RWPE1 (cell line): ENCODE measurements at places on chromosomes 3 and 15.

DNA sequence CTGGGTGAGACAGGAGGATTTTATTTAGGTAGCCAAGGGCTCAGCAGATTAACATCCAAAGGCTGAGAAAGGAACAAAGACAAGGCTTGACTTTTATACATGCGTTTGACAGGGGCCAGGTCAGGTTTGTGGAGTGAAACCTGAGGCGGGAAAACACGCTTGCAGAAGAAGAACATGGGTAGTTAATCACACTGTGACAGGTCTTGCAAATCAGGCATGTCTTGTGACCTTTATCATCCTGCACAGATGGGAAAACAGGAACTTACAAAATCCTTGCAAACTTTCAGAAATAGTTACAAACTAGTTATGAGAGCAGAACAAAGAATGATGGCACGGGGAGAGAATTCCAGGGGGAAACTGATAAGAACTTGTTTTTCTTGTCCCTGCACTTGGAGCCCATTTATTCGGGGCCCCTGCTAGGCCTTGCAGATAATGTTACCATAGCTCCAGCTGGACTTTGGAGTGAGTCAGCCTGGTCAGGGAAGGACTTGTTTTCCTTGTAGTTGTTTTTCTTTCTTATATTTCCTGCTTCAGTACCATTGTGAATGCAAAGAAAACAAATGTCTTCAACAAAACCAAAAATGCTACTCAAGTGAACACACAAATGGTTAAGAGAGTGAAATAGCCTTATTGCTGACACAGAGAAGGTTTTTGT is 965.9 kb upstream of the ROBO1 start:
- no peak for DNase-seq

DNA sequence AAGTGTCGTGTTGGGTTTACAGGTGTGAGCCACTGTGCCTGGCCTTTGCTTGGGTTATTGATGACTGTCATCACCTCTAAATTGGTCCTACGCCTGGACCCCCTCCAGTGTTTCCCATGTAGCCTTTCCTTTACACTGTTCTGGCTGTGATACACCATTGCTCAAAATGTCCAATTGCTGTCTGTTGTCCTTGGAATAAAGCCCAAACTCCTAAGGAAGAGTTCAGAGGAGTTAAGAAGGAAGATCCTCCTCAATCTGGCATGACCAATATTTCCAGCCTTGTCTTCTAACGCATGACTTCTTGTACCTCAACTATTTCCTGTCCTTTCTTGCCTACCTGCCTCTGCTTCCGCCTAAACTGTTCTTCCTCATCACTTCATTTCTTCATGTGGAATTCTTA is 113.1 kb downstream of the POLR2M start:
- no peak for DNase-seq

DNA sequence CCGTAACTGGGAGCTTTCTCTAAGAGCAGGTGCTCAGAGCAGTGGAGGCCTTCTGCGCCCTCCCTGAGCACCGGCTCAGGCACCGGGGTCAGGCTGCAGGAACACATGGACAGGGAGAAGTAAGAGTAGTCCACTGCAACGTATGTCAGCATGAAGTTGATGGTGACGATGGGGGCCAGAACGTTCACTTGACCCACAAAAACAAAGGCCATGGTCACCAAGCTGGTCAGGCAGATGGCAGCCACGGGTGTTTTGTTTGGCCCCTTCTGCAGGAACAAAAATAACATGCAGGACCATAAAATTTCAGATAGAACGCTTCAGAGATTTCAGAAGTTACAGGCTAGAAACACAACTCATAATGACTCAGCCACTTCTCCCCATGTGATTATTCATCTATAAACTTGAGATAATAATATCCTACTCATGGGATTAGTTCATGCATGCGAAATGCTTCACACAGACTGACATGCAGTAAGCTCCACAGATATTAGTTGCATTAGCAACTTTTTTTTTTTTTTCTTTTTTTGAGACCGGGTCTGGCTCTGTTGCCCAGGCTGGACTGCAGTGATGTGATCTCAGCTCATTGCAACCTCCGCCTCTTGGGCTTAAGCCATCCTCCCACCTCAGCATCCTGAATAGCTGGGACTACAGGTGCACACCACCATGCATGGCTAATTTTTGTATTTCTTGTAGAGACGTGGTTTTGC is 52.2 kb upstream of the HEG1 start:
- DNase-seq, result peak; percentile 71

GRCh38 chr15:68334661-68335124 is 57.1 kb downstream of the FEM1B start:
- DNase-seq, result no peak

- DNase-seq, result no peak
These were observed 341.3 kb downstream of the LSAMP start for GRCh38 chr3:116103868-116104530.

GRCh38 chr3:177979703-177980102 is 556.5 kb upstream of the KCNMB2 start:
- DNase-seq, result no peak

GRCh38 chr3:58497097-58497496 is 5.2 kb downstream of the KCTD6 start:
- no peak for DNase-seq

DNA sequence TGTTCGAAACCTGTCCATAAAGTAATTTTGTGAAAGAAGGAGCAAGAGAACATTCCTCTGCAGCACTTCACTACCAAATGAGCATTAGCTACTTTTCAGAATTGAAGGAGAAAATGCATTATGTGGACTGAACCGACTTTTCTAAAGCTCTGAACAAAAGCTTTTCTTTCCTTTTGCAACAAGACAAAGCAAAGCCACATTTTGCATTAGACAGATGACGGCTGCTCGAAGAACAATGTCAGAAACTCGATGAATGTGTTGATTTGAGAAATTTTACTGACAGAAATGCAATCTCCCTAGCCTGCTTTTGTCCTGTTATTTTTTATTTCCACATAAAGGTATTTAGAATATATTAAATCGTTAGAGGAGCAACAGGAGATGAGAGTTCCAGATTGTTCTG is 44.4 kb downstream of the AGTR1 start:
- DNase-seq, result no peak

- no peak for DNase-seq
These were observed 14.9 kb downstream of the AMOTL2 start for GRCh38 chr3:134359121-134360010.

GRCh38 chr3:168102735-168103410 is 7.1 kb upstream of the GOLIM4 start:
- DNase-seq, result no peak
